ENCODE measurements at places on chromosomes 1 and 21.

- DNase-seq = no peak
Observed at GRCh38 chr1:231847612-231848397, 221.2 kb downstream of the DISC1 start.

DNA sequence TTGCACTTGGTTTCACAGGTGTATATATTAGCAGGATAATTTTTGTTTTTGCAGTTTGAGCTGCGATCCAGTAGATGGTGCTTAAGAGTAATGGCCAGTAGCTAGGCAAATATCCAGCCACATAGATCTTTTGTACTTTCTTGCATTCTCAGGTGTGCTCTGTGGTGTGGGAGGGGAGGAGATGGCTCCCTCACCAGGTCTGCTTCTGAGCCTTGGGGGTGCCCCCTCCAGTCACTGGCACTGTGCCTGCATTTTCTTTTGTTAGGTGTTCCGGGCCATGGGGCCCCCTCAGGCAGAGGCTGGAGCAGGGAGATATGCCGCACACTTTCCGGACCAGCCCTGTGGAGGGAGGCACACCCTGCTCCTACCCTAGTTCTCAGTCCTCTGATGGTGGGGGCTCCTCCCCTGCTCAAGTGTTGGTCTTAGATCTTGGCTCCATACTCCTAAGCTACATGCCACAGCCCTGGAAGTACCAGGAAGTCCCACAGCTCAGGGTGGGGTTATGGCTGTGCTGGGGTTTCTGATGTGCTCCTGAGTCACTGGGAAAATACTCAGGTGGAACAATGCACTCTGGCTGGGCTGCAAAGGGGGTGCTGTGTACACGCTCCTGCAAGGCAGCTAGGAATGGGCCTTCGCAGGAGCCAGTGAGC is 197.6 kb upstream of the DMRTA2 start:
- no peak for DNase-seq

DNA sequence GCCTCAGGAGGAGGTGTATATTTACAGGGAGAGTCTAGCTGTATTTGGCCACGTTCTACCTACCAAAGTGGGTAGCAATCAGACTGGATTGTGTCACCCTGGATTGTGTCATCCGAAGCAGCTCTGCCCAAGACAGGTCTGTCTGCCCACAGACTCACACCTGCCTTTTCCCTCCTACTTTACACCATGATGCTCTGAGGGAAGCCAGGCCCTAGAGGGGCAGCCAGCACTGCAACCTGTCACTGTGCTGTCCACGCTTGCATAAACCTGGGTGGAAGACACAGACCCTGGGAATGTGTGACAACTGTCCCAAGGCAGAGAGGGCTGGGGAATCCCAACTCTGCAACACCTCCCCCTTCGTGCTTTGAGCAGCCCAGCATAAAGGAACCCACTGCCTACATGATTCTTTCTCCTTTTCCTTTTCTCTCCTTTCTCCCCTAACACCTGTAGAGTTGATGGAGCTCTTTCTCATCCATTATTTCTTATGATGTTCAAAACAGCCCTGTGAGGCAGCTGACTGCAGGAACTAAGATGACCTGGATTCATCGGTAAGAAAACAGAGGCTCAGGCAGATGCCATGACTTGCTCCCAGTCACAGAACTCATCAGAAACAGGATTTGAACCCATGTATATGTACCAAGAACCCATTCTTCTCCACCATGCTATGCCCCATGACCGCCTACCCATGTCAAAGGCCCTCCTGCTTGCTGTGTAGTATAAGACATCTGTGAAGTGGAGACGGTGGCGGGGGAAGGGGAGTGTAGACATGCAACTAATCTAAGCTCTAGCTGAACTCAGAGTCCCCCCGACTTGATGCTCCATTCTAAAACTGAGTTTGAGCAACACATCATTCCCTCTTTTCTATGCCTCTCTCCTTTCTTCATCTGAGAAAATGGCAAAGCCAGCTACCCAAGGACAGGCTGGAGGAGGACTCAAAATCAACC is 55.9 kb downstream of the ITPKB start:
- no peak for DNase-seq

DNA sequence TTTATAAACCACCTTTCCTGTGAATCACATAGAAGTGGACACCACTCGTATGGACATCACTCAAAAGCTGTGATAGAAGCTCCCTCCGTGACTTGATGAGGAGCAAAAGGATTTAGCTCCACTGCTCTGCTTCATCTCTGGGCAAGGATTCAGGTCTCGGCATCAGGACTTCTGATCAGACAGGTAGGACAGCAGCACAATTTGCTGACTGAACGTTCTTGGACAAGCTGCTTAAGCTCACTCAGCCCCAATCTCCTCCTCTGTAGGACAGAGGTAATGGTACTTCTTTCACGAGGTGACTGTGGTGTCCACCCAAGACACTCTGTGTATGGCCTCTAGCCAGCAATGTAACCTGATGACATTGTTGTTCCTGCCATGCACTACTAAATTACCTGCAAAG is 122.6 kb upstream of the AJAP1 start:
- no peak for DNase-seq

DNA sequence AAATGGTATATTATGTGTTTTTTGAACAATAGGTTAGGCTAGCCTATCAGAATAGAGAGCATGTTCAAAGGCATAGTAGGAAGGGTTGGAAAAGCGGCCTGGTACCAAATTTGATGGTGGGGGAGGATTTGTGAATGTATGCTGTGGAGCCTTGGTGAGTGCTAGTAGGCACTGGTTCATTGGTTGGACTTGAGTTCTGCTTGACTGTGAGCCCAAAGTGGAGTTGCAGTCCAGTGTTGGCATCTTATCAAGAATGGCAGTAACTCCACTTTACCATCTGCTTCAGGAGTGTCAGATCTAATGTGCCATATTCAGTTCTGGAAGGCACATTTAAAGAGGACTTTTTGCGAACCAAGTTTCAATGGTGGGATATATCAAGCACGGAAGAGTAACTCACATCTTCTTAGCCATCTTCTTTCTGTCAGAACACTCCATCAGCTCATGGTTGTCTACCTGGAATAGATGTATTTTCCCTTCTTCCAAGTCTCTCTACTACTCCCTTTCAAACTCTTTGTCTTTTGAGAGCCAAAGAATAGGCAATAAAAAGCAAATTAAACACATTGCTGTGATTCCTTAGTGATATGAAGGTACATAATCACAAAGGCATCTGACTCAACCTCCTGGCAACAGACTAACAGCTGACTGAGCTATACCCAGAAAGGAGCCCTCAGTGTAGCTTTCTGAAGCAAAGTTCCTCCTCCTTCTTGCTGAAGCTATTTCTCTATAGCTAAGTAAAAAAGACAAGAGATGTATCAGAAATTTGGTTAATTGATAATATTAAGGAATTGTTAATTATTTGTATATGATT is 21.7 kb downstream of the LRRC8B start:
- no peak for DNase-seq

DNA sequence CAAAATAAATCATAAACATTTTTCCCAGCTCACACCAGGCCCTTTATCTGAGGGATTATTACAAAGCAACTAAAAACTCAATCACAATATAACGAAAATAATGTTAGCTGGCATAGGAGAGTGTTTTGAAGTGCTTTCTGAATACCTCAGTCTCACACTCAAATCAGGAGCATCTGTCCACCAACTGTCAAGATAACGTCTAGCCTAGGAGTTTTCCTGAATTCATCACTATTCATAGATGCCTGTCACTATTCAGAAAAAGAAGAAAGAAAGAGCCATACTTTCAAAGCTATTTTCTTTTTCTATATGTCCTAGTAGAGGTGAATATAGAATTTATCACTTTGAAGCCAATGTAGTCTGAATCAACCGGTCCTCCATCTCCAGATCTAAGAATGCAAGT is 127.0 kb downstream of the AKT3 start:
- DNase-seq = no peak

- no peak for DNase-seq
Observed at GRCh38 chr1:8421721-8422120, 103.8 kb downstream of the SLC45A1 start.

DNA sequence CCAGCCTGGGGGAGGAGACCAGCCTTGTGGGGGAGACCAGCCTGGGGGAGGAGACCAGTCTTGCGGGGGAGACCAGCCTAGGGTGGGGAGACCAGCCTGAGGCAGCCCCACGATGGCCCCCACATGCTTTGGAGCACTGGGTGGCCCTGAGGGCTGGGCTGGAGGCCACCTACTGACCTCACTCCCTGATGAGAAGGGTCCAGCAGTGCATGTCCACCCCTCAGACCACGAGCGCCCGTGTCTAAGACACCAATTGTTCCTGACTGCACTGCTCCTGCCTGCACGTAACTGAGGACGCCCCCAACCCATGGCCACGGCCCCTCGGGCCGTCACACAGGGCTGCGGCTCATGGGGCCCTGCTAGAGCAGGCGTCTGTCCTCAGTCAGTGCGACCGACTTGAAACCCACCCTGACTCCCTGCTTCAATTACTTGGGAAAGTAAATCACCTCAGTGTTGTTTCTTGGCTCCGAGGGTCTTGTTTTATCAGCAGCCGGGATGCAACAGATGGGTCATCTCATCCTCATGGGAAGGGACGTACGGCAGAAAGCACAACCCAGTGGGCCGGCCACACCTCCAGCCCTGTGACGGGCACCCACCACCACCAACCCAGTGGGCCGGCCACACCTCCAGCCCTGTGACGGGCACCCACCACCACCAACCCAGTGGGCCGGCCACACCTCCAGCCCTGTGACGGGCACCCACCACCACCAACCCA is at the start of gene SPATC1L:
SPATC1L (minus strand) TSS at position 550 of the 715 bp plus-strand sequence. CDS start 1,643 bp downstream, outside the sequence.
- peak; percentile 21 for DNase-seq

Measured in activated T-cell treated with anti-CD3 and anti-CD28 coated beads for 1 hour (primary cell).